ENCODE measurements at places on chromosomes 2 and 18.
A peak's percentile ranks its signal among the peaks of the same experiment; 100 is the strongest.

- DNase-seq = no peak
Measured at GRCh38 chr18:23384778-23385736, 68.0 kb upstream of the RIOK3 start.

- DNase-seq = no peak
Measured at GRCh38 chr2:155502766-155503165, 804.3 kb downstream of the KCNJ3 start.

DNA sequence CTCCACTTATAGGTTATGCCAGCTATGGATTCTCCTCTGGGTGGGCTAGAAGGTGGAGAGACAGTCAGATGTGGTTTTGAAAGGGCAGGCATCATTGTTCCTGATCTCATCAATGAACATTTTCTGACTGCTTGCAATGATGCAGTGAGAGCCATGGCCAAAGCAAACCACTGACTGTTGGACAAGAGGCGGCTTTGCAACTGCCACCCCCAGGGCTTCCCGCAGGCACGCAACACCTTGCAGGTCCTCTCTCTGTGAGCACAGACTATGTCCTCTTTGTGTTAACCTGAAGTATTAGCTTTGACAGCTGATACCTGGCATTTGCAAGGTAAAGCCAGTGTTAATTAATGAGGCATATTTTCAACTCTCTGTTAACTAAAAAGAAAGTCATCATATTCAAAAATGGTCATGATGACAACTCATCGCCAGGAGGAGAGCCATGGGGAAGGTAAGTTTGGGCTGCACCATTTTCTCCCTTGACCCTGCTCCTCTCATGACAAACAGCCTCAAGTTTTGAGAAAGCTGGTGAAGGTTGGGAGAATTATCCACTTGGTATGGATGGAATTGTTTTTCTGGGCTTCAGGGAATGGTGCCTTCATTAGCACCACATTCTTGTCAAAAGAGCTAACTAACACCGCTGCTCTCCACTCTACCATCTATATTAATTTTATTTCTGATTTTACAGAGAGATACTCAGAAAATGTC, 14.9 kb upstream of the FAM124B start:
- DNase-seq = no peak

DNA sequence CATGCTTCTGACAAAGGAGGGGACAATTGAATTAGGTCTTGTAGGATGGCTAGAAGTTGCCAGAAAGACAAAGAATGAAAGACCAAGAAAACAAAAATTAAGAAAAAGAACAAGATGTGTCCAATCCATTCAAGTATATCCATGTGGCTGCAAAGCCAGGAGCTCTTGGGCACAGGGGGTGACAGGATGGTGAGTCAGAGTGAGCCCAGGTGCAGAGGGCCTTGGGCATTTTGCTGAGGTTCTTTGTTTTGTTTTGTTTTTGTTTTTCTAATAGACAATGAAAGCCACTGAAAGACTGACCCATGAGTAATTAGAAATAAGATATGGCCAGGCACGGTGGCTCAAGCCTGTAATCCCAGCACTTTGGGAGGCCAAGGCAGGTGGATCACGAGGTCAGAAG, 104.6 kb upstream of the KLHL29 start:
- no peak for DNase-seq

DNA sequence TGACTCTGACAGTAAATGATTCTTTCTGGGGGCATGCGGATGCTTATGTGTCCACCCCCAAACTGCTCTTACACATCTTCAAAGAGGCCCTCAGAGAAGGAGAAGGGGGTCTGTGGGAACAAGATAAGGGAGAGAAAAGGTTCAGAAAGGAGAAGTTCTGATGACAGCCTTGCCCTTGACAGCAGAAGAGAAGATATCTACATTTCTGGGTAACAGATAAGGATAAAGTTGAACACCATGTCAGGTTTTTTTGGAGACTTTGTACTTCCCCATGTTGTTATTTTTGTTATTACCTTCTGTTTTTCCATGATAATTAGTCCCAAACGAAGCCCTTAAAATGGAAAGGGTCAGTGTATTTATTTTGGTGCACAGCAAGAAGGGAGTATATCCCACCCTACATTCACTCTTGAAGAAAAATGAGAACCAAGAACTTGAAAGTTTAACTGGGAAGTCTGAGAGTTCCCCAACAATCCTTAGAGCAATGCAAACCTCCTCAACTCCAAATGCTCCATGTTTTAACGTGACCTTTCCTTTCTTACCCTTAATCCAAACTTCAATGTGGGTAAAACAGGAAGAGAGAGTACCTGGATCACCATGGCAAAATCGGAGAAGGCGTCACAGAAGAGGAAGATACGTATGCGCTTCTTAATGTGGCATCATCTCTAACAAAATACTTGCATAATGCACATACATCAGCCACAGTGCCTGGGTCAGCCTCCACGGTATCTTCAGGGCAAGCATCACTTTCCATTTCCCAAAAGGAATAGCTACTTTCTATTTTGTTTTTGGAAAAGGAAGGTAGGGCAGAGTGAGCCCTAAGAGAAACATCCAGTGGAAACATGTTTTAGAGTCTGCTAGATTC, 264.6 kb upstream of the STON1 start:
- DNase-seq = no peak

GRCh38 chr18:74715865-74716712, 118.4 kb downstream of the ZNF407 start:
- DNase-seq = no peak

- no peak for DNase-seq
Measured at GRCh38 chr2:136407952-136408318, 290.0 kb upstream of the CXCR4 start.

DNA sequence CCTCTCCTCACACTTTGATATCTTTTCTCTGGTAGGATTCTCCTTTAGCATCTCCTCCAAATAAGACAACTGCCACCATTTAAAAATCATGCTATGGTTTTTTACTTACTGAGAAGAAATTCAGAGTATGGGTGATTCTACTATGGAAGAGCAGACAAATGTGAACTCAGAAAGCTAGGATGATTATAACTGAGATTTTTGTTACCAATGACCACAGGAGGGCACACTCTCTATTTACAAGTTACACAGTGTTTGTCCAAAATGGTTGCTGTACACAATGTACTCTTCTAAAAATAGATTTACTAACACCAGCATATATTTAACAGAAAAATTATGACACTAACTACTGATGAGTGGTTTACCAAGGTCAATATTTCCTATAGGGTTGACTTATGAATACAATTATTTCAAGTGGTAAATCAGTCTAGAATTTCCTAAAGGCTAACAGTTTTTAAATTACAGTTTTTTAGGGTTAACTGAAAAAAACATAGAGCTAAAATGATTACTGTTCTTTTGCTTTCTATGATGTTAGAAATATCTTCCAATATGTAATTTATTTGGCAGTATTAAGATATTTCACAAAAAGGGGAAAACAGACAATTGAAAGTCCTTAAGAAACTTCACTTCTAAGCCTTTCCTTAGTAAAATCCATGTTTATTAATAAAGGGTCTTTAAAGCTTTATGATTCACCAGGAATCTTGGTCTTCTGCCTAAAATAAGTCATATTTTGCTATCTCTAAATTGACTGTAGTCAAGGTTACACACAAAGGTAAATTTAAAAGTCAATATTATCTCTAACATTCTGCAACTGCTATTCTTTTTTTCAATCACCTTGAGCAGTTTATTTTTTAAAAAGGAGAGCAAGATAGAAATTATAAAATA, 57.2 kb downstream of the MAP4K3 start:
- no peak for DNase-seq

- no peak for DNase-seq
Measured at GRCh38 chr2:177242121-177242987, 22.2 kb downstream of the NFE2L2 start.

GRCh38 chr18:6362559-6363129, 52.1 kb downstream of the L3MBTL4 start:
- no peak for DNase-seq

DNA sequence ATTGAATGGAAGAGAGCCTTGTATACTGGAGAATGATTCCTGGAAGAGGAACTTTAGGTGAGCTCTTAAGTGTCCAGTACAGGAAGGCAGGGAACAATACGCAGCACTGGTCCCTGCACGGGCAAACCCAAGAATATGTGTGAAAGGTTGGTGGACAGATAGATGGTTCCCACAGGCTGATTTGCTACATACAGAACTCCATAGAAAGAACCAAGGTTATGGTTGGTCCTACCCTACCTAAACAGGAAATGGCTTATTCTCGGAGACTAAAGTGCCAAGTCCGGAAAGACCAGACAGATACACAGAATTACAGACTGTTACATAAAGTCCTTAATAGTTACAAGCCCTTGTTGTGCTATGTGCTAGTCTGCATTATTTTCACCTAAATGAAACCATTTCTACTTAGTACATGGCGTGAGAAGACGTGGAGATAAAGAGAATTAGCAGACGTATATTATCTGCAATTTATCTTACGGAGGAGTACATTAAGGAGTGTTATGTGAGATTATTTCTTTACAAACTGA, 1.2 kb downstream of the REV1 start:
- DNase-seq = no peak

DNA sequence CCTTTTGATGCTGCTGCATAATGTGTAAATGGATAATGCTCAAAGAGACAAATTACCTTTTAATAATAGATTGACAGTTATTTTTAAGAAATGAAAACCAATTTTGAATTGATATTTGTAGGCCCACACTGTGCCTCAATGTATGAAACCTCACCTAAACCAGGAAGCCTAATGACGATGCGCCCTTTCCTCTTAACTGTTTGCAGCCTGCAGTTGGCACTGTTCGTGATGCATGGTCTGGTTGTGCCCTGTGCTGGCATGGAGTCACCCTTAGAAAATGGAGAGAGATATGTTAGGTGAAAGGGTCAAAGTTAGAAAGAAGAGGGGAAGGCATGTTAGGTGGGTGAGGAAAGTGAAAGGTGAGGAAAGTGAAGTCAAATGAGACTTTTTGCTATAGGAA, 390.2 kb downstream of the PTPRM start:
- DNase-seq = no peak

GRCh38 chr2:111950236-111950635, 51.8 kb downstream of the MERTK start:
- no peak for DNase-seq

DNA sequence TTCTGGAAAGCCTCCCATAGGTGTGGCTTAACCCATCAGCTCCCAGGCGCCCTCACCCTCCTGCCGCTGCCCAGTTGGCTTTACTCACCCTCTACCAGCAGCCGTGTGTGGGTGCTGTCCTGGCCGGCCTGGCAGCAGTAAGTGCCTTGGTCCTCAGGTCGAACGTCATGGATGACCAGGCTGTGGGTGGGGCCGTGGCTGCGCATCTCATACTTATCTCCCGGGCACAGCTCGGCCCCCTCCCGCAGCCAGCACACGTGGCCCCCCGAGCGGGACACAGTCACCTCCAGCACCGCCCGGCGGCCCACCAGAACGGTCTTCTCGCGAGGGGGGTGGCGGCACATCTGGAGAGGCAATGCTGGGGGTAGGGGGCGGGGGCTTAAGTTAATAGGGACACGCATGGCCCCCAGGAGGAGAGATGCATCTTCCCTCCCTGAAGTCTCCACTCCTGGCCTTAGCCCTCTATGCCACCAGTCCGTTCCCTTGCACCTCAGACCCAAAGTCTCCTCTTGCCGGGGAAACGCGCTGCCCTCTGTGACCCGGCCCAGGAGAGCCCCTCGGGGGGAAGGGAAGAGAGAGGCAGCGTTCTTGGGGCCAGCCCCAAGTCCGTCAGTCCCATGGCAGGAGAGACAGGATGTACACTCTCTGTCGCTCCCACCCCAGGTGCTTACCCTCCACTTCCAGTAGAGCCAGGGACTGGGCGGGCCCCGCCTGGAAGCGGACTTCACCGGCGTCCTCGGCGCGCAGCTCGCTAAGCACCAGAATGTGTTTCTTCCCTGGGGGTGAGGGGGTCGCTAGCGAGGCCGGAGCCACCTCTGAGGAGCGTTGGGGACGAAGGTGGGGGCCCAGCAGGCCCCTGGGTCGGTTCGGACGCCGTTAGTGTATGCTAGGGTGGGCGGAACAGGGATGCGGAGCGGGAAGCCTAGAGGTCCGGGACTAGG, 7.9 kb downstream of the TMEM198 start:
- peak; percentile 48 for DNase-seq

GRCh38 chr2:164869420-164869772, 27.8 kb upstream of the COBLL1 start:
- DNase-seq = no peak

- DNase-seq = no peak
Measured at GRCh38 chr2:237194906-237195305, 109.2 kb downstream of the COPS8 start.

DNA sequence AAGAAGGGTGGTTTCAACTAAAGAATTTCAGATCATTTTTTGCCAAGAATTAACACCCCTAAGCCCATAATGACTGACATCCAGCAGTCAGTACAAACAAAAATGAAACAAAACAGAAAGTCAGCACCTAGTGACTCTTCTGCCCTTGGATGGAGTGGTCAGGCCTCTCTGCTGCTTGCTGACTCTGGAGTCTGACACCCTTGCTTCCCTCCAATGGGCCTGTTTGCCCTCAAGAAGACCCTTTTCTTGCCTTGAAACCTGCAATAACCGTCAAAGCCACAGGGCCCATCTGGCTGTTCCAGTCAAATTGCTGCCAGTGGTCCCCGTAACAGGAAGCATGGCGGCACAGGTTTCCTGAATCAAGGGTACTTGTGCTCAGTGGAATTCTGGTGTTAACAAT, 27.2 kb upstream of the CYTIP start:
- DNase-seq = no peak

GRCh38 chr2:196054631-196055030, 14.0 kb downstream of the DNAH7 start:
- no peak for DNase-seq

- DNase-seq = no peak
Measured at GRCh38 chr2:205461678-205462665, 220.3 kb upstream of the NRP2 start.

GRCh38 chr2:200226451-200227426, 79.8 kb upstream of the SPATS2L start:
- no peak for DNase-seq

GRCh38 chr2:45699032-45699658, 47.7 kb downstream of the PRKCE start:
- no peak for DNase-seq

DNA sequence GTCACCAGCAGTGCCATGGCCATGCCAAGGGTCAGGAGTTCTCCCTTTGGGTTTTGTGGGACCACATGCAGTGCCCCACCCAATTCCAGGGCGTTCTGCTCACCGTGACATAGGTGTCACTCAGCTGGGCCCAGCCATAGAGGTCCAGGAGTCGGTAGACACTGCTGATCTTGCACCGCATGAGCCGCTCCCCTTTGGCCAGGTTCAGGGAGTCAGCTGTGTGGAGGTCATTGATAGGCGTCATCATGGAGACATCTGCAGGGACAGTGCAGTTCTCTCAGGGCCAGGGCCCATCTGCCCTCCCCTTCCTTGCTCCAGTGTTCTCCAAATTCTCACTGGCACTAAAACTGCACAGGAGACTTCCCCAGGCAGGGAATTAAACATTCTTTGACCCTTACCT, 71.9 kb downstream of the ADD2 start:
- DNase-seq = no peak

DNA sequence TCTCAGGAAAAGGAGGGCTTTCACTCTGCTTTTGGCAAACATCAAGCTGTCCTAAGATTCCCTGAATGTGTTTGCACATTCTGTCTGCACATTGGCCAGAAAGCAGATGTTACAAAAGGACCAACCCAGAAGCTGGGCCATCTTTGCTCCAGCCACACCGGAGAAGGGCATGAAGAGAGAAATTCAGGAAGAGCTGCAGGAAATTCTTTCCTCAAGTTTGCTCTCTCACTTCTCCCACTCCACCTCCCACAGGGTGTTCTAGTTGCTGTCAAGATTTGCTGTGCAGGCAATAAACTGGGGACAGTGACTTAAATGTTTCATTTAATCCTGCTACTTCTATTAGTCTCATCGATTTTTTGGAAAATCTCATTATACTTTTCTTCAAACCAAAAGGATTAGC, 137.7 kb upstream of the UNC80 start:
- DNase-seq = no peak

All from dorsolateral prefrontal cortex (tissue), 122 donors.